ENCODE measurements at places on chromosomes 4 and X.

DNA sequence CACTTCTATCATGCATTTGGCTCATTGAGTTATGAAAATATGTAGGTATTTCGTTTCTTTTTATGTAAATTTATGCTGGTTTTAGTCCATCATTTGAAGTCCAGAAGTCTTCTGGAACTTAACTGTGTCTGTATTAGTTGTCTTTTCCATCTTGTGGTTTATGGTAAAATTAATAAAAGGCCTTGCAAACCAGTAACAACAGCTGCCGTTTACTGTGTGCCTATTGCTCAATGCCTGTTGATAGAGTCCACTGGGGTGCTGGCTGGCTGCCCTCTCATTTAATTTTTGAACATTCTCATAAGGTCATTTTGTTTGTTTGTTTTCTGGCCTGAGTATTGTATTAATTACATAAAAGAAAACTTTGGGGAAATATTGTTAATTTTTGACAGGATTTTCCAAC is 98.0 kb downstream of the NAA11 start:
- no peak for DNase-seq

DNA sequence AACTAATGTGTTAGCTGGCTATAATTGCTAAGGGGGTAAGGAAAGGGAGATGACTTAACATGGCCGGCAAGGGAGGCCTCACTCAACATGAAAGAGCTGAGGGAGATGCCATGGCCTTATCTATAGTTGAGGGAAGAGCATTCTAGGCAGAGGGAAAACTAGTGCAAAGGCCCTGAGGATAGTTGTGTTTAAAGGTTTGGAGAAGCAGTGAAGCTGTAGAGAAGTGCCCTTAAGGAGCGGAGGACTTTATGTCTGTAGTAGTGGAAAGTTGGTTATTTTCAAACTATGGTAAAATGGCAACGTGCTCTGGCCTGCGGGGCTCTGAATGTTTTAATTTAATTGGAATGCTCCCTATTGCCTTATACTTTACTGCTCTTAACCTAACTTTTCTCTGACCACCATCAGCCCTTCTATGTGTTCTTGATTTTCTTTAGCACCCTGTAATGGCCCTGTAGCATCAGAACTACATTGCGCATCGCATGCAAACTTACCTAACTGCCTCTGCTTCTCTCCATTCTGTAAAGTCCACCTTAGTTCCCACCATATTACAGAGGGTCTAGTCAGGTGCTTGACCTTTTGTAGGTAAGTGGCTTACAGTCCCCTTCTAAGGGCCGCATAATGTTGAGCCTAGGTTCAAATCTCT is 35.8 kb downstream of the ERVMER34-1 start:
- DNase-seq = no peak

- no peak for DNase-seq
Observed at GRCh38 chrX:49308604-49309269, 5.3 kb downstream of the GAGE10 start.

GRCh38 chrX:139222511-139223200 is 307.9 kb upstream of the F9 start:
- no peak for DNase-seq

DNA sequence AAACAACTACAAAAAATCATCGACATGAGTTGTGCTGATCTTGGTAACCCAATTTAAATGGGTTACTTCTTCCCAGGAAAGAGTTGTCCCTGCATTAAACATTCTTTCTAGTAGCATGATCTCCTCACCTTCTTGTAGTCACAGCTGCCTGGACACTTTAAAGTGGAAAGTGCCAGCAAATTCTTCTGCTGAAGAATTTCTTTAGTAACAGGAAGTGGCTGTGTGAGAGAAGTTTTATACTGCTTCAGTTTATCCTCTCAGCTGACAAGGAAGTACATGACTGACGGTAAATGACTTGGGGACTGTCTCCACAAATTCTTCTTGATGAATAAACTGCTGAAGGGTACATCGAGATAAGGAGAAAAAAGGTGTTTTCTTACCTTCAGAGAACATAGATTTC is 18.2 kb upstream of the TNIP3 start:
- no peak for DNase-seq

DNA sequence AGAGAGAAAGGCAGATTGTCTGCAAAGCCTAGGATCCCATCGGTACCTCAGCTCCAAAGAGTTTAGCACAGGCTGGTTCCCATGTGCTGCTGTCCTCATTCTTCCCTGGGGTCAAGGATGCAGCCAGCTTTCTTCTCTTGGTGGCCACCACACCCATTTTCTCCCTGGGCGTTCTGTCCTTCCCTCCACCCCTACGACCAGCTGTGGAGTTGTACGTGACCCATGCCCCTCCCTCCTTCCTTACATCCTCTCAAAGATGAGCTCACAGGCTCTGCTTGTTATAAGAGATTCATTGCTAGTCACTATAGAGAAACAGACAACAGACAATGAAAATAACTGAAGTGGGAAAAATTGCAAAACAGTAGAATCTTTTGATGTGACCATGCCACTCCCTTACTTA is 74.0 kb upstream of the KLF3 start:
- DNase-seq = no peak

GRCh38 chr4:18214411-18215055 is 193.0 kb upstream of the LCORL start:
- DNase-seq = no peak

Data from activated naive CD8-positive, alpha-beta T cell treated with anti-CD3 and anti-CD28 coated beads, Interleukin-2, amount 50 U/mL, for 16 hours (primary cell).